ENCODE measurements at places on chromosomes 3 and 15.

GRCh38 chr3:195763843-195764825 lies 43.4 kb downstream of the MUC20 start:
- no peak for DNase-seq

DNA sequence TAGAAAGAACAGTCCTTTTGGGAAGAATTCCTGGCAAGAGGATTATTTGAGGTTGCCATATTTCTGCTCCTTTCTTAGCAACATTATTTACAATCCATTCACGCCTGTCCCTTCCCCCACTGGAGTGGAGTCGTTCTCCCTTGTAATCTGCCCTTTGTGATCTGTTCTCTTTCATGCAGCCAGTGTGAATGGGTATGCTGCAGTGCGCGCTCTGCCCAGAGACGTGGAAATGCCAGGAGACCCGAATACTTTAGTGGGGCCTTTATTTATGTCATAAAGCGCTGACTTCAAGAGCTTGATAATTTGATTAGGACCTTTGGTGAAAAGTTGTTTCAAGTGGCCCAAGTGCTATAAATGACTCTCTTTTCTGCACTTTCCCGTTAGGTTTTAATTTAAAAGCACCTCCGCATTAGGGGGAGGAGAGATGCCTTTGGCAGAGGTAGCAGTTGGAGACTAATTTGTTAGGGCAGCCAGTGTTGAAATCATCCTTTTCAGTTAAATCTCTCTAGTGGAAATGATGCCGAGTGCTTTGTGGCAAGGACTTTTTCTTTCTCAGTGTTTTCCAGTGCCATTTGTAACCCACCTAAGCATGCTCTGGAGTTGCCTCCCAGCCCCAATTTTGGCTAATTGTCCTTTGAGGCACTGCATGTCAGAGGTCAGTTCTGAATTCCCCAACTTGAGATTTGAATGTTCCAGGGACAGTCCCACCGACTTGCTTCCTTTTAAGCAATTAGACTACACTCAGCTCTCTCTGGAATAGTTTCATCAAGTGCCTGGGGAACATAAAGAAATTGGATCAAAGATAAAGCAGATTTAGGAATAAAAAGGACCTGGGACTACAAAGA lies 52.4 kb downstream of the PSMD6 start:
- DNase-seq = no peak

- no peak for DNase-seq
Measured at GRCh38 chr15:62617741-62618140, 424.8 kb upstream of the TPM1 start.

DNA sequence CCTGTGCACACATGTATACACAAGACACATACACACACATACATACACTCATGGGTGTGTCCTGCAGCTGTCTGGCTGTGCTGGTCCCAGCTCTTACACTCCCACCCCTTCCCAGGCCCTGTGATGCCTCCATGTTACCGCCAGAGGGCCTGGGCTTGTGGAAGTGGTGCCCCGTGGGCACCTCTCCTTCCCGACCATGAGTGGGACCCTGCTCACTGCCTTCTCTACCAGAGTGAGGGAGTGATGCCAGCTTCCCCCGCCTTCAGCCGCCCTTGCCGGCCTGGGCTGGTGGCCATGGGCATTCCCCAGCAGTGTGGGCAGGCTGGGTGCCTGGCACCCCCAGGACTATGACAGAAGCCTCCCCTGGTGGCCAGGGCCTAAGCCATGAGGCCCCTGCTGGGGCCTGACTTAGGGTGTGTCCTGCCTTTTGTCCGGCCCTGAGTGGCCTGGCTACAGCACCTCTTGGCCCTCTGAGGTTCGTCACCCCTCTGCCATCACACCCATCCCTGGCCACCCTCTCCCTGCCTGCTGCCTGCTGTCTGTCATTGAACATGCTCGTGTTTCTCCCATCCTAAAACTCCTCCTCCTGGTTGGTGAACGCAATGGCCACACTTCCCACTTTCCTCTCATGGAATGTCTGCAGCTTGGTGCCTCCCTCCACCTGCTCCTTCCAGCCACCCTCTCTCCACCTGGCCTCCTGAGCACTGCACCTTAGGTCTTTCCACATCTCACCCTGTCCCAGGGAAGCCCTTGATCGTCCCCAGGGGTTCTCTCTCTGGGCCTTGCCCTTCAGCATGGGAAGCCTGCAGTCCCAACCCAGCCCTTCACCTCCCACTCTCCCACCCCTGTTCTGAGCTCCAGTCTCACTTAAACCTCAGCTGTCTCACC lies 14.6 kb downstream of the HDAC11 start:
- DNase-seq = no peak

DNA sequence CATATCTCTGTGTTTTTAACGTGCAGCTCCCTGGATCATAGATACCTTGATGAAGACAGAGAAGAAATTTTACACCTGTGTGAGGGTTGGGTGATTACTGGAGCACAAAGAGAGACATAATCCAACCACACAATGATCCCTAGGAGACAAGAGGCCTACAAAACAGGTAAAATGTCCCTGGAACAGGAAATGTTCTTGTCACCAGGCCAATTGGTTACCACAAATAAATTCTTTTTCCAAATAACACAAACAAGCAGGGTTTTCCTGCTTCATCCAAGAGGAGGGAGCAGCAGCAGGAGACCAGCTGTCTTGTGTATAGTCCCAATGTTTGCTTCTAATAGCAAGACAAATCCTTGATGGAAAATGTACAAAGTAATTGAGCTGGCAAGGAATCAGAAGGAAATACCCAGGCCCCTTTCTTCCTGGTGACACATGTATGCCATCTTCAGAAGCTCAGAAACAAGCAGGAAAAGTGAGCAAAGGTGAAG lies 1.4 kb downstream of the MGLL start:
- DNase-seq = no peak

DNA sequence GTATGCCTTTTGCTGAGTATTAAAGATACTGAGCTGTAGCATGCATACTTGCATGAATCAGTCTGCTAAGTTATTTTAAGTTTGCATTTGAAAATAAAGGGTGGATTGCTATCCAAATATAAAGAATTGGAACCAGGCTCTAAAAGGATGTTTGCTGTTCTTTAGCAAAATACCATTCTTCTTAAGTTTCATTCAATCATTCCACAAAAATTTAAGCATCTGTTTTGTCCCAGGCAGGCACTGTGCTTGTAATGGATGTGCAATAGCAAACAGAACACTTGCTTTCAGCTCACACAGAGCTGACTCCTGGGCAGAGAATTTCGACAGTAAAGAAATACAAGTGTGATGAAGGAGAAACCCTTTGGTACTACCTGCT lies 151.1 kb downstream of the PGPEP1L start:
- DNase-seq = no peak

- DNase-seq = no peak
Measured at GRCh38 chr15:60616147-60616546, 137.2 kb upstream of the ICE2 start.

GRCh38 chr15:101406526-101407195 lies 82.8 kb downstream of the PCSK6 start:
- no peak for DNase-seq

DNA sequence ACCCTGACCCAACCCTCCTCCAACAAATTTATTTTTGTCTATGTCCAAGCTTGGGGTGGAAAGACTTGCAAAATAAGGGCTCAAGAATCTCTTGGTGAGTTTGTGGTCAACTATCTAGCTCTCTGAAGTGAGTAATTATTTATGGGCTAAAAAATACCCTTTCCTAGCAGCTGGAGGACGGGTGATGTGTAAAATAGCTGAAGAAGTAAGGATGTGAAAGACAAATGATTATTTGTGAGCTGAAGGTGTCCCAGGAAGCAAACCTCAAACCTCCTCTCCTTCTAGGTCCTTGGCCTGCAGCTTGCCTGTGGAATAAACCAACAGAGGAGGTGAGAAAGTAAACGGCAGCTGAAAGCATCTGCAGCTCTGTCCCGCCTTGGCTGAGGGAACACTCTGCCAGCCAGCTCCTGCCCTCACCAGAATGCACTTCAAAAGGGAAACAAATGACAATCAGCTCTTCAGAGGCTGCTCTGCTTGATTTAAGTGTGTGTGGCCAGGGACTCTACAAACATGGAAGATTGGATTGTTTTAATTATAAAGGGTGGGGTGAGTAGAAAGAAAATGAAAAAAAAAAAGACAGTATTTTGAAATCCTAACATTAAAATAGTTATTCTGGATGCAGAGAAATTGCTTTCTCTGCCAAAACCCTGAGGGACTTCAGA lies 60.3 kb downstream of the TM4SF4 start:
- no peak for DNase-seq

DNA sequence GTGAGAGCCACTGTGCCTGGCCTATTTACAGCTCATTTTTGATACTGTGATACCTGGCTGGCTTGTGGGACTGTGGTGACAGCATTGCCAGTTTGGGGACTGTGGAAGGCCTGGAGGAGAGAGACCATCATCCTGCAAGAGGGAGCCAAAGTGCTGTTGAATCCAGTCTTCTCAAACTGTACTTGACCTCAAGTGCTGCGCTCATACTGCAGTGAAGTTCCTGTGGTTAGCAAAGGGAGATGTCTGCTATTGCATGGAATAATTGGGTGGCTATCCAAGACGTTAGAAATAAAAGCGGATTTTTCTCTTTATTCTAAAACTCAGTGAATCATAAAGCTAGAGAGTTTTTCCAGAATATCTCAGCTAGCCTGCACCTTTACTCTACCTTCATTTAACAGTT lies 83.4 kb downstream of the CCK start:
- DNase-seq = no peak

- DNase-seq = no peak
Measured at GRCh38 chr3:56773986-56774385, 27.8 kb downstream of the ARHGEF3 start.

- no peak for DNase-seq
Measured at GRCh38 chr15:71093054-71094024, 21.9 kb upstream of the THSD4 start.

All from CD4-positive, alpha-beta T cell treated with Interleukin-12 subunit alpha and Interleukin-12 subunit beta, for 1 hour (primary cell).